ENCODE measurements at places on chromosomes 7 and 10. TPM values are rescaled to one million over a fixed set of nuclear protein-coding genes. Genes with fewer than 3 reads are reported as not detected.

GRCh38 chr7:876972-877311, 588 bp downstream of the GET4 start:
- peak overlapping the region; percentile 92 for H3K27ac ChIP-seq
- peak; percentile 8 for DNase-seq
- peak overlapping the region; percentile 95 for H3K4me3 ChIP-seq
- peaks cover 21% of the 10 kb centered on the region for H3K4me1 ChIP-seq

Gene HOXA5
- 2.6 TPM for total RNA-seq

DNA sequence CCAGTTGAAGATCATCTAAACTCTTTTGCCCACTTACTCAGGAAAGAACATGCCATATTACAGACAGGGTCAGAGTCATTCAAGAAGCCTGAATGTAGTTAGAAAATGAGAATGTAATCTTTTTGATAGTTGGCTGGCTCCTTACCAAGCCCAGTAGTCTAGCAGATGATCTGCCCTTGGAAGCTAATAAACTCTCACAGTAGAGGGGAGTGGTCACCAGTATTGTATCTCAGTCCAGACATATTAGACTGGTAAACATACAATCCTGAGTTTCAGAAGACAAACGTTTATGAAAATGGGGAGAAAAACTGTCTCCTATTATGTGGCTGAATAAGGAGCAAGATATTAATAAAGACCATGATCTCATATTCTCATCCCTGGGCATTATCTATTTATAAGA, 65.3 kb downstream of the SEPTIN7 start:
- peaks cover 50% of the 10 kb centered on the region for H3K36me3 ChIP-seq
- no peak overlapping the region for H3K4me3 ChIP-seq
- H3K27me3 ChIP-seq, result peaks cover 3% of the 10 kb centered on the region

Gene WEE2
- not detected for total RNA-seq

DNA sequence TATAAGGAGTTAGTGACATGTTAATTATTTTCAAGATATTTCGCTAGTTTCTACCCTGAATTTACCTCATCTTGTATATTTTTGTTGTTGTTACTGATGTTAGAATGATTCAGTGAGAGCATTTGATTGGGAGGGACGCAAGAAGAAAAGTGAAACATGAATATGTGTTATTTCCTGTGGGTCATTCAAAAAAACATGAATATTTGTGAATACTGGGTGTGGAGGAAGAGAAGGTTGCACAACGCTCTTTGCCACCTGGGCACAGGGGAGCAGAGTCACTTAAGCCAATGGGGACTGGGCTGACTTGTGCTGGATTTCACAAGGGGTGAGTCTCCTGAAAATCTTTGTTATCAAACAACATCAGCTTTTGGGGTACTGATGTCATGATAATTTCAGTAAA, 39.5 kb downstream of the AGK start:
- no peak for DNase-seq
- peaks cover 37% of the 10 kb centered on the region for H3K4me1 ChIP-seq
- H3K27me3 ChIP-seq, result no peaks in the 10 kb centered on the region

Gene FAM13C
- not detected for total RNA-seq

Gene C10orf105
- total RNA-seq, result not detected

GRCh38 chr10:104505521-104506042, 135.5 kb upstream of the SORCS3 start:
- peaks cover 27% of the 10 kb centered on the region for H3K27me3 ChIP-seq
- no peaks in the 10 kb centered on the region for H3K4me1 ChIP-seq
- H3K4me3 ChIP-seq, result no peak overlapping the region
- DNase-seq, result no peak

Gene KIAA1549
- total RNA-seq, result 9.9 TPM

Gene ZNF853
- total RNA-seq, result 0.06 TPM
